Anterior cingulate cortex (tissue), 58 donors: ENCODE measurements at places on chromosomes 12 and 14.

DNA sequence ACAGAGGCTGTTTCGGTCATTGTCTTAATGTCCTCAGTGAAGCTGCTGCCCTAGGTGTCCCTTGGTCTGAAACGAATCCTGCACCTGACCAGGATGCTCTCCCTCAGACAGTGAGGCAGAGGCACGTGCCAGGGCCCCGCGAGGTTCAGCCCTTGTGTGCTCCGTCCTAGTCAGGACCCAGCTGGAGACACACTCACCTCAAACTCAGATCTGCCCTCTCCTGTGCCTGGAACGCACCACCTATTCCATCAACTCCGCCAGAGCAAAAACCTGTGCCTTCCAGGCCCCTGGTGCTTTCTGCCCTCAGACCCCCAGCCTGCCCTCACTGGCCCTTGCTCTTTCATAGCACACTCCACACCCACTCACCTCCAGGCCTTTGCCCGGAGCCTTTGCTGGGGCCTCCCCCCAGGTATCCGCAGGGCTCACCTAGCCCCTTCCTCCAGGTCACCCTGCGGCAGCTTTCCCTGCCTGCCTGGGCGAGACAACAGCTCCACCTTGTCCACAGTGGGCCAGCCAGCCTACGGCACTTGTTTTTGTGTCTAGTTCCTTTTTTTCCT is 150.6 kb downstream of the BCL11B start:
- no peak for DNase-seq

- no peak for DNase-seq
Observed at GRCh38 chr14:102262929-102263462, 42.0 kb downstream of the MOK start.

DNA sequence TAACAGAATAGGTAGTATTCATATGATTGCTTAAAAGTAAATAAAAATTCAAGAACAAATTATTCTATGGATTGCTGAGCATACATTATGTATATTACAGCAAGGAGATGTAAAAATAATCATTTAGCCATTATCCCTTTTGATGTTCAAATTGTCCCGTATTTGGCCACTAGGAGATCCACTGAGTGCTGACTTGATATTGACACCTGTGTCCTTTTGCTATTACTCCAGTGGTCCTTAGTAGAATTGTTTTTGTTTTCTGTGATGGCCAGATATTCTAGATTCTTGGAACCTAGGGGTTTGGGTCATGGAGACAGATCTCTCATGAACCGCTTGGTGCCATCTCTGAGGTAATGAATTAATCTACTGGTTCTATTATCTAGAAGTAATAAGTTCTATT is 16.8 kb downstream of the ERO1A start:
- DNase-seq, result no peak

DNA sequence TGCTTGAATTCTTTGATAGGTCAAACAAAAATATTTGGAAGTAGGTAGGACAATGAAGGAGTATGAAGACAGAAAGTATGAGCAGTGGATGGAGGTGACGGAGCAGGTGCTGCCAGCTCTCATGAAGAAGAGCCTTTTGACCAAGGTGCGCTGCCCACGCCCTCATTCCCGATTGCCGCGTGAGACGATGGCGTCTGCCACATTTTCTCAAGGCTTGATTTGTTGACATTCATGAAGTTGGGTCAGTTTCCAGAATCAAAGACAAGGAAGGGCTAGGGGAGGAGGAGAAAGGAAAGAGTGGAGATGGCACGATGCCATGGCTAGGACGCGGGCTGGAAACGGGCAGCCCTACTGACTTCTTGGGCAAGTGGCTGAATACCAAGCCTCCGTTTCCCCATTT is 37.1 kb downstream of the DNAH10 start:
- no peak for DNase-seq

GRCh38 chr12:13171921-13172859 is 24.3 kb upstream of the EMP1 start:
- no peak for DNase-seq

DNA sequence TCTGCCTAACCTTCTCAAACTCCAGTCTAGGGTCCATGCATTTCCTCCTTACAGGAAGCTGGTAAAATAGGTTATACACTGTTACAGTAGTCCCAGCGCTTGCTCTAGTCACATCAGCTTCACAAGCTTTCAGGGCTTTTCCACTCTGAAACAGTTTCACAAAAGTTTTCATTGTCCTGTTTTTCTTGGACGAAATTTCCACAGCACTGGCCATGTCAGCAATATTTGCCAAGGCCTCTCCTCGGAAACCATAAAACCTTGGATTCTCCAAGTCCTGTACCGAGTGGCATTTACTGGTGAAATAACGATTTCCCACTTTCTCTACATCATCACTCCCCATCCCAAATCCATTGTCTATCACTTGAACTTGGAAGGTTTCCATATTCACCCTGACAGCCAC is 2.1 kb downstream of the MLH3 start:
- no peak for DNase-seq

DNA sequence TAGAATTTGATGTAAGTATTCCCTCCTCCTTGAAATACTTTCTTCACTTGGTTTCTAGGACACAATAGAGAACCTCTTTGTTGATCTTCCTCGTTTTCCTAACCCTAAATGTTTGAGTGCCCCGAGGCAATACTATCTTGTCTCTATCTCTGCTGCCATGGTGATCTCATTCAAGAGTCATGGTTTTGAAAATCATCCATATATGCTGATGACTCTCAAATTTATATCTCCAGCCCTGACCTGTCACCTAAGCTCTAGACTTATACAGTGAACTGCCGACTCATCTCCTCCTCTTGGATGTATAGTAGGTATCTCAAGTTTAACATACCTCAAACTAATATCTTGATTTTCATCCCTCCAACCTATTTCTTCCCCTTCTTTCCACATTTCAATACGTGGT is 71.4 kb downstream of the RIC8B start:
- no peak for DNase-seq

DNA sequence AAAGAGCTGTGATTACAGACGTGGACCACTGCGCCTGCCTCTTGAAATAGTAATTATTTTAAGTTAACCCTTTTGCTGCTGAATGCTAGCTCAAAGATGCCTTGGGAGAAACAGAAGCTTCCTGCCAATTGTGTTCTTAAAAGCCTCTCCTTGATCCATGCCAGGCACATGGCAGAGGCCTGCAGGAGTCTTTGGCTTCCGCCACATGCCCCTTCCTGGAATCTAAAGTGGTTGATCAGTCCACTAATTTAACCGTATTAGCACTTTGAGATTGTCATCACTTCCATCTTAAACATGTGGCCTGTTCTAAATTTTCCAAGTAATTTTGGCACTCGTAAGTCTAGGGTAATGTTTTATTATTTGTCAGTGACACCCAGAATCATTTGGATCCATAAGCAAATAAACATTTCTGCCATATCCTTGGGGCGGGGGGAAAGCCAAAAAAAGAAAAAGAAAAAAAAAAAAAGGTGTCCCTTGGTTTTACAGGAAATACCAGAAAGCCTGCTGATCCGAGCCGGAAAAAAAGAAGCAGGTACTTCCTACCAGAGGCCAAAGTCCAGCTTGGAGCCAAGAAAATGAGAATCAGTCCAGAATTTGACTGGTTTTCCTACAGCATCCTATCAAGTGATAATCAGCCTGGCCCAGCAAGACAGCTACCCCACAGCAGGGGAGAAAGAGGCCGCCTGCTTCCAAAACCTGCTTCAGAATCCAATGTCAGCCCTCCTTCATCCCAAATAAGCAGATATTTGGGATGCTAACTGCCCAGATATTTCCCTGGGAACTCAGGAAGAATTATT is 104.8 kb downstream of the KCNK10 start:
- no peak for DNase-seq

DNA sequence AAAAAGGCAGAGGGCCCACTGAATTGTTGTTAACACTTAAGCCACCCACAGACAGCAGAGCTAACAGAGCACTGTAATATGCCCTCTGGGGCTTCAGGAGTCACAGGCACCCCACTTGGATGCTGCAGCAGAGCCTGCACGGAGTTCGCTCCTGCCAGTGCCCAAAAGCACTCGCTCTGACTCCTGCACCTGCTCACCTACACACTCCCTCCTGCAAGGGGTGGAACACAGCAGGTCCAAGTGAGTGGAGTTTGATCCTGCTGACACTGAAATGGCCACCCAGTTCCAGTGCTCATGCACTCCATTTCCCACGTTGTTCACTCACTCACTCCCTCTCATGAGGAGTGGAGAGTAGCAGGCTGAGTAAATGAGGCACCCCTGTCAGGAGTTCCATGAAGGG is 68.8 kb downstream of the OSBPL8 start:
- DNase-seq, result no peak

DNA sequence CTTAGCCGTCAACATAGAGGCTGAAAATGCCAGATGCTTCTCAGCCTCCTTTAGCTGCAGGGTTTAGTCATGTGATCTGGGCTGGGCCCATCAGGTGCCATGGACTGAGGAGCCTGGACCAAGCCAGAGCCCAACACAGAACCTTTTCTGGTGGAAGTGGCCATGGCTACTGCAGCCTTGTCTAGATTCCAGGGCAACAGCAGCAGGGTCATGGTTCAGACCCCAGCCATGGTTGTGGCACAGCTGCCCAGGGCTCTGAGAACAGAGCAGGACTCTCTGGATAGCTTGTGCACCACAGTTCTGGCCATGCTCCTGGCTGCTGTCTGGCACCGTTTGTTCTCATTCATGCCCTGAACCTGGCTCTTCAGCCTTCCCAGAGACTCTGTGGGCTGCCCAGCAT is 47.0 kb upstream of the PTGR2 start:
- no peak for DNase-seq

DNA sequence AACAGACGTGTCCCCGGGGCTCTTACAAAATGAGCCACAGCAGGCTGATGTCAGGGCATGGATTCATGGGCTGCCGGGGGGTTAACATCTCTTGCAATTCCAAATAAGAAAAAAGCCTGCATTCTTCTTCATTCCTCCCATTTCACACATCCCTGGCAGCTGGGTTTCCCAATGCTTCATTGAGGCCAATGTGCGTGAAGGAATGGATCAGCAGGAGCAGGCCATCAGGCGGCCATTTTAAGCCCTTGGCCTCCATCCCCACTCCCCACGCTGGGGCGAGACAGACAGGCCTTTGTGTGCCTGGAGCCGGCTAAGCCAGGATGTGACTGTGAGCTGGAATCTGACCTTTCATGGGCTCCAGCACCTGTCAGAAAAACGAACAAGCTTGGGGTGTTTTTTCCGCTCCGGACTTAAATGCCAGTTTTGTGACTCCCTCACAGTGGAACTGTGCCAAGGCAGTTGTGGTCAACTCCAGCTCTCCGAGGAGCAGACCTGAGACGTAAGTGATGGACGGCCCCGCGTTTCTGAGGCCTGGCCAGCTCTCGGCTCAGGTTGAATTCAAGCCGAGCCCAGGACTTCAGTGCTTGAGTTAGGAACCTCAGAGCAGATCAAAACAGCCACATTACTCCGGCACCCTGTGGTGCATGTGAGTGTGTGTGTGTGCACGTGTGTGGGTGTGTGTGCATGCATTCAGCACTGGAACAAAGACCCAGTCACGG is 133.1 kb downstream of the TMEM30B start:
- DNase-seq, result peak; percentile 61

DNA sequence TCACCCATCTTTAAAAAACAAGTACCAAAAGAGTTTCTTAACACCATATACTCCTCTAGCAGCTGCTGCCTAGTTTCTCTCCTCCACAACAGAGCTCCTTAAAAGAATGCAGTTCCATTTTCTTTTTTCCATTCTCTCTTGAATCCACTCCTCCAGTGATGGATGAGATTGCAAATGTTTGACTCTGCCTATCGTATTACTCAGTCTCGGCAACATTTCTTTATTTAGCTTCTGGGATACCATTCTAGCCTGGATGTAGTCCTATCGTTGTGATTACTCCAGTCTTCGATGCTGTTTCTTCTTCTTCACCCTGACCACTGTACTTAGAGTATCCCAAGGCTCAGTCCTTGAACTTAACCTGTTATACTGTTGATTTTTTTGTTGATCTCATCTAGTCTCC is 30.8 kb downstream of the CAND1 start:
- DNase-seq, result no peak

GRCh38 chr12:97681612-97682504 is 219.3 kb downstream of the RMST start:
- no peak for DNase-seq

DNA sequence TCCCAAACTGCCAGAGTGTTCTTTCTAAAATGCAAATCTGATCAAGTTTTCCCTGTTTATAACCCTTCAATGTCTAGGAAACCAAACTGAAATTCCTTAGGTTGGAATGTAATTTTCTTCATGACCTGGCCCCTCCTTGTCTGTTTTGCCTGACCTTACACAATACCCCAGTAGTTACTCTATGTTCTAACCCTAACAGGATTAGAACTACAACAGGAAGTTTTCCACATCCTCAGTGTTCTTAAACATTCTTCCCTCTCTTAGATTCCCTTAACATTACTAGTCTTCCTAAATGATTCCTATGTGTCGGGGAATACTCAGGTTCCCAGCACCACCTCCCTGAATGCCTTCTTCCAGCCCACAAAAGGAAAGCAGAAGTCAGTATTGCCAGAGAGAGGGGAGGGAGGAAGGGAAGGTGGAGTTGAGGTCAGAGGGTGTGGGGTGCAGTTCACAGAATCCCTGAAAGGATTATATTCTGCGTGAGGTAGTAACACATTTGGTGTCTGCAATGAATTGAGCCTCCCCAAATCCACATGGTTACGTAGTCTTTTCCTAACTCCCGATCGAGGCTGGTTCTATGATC is 72.6 kb downstream of the BBS10 start:
- no peak for DNase-seq

DNA sequence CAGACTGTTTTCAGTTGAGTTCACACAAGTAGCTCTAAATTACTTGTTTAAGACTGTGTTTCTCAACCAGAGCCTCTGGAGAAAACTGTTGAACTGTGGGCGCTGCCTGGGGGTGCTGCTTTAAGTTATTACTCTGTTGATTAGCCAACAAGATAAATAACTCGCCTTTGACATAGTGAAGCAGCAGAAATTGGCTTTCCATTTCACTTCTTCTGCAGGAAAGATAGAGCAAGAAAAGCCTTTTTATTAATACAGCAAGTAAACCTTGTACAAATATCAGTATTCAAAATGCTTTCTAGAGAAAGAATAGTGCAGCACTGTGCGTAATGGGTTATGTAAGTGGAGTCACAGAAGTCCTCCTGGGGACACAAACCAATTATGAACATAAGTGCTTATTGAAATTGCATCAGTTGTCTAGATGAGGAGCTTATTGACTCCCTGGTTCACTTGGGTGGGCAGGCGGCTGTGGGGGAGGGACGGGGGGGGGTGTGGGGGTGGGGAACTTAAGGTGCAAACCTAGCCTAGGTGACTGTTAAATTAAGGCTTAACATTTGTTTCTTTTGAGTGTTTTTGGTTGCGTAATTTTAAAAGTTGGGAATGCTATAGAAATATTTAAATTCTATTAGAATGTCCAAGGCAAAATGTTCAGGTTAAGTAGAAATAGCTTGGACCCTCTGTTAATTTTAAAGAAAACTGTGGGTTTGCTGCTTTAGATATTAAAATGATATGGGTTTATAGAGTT is 6.3 kb downstream of the FRS2 start:
- no peak for DNase-seq

DNA sequence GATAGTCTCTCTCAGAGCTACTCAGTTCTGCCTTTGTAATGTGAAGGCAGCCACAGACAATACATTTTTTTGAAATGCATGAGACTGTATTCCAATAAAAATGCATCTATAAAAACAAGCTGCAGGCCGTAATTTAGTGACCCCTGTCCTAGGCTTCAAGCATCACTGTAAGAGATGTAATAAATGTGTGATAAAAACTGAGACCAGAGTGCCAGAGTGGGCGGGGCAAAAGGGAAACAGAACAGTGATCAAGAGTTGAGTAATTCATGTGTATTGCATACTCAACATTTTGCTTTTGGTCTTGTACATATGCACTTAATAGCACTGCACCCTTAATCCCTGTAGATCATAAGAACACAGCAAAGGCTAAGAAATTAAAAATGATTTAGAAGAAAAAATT is 743.5 kb downstream of the DIO2 start:
- DNase-seq, result no peak
